Umbilical cord (tissue), 2 donors: ENCODE measurements at places on chromosomes 13 and 19. TPM values are rescaled to one million over a fixed set of nuclear protein-coding genes. Genes with fewer than 3 reads are reported as not detected.

The TBXA2R gene
- total RNA-seq: 1.9 TPM

DNA sequence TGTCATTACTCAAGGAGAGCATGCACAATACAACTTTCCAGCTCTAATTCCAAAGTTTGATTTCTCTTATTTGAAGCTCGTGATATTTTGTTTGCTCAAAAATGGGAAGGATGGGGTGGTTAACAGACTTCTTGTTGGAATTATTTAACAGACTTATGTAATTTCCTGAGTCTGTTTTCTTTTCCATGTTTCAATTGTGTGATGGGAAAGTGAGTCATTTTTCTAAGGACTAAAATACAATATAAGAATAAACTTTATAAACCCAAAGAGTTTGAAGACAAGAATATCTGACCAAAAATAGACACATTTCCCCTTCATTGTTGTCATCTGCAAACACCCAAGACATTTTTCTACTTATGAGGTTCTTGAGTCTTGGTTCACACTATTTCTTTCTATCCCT is 211.8 kb upstream of the SLITRK5 start:
- DNase-seq: no peak

GRCh38 chr13:105597573-105597972 is 937.9 kb downstream of the EFNB2 start:
- DNase-seq: no peak

DNA sequence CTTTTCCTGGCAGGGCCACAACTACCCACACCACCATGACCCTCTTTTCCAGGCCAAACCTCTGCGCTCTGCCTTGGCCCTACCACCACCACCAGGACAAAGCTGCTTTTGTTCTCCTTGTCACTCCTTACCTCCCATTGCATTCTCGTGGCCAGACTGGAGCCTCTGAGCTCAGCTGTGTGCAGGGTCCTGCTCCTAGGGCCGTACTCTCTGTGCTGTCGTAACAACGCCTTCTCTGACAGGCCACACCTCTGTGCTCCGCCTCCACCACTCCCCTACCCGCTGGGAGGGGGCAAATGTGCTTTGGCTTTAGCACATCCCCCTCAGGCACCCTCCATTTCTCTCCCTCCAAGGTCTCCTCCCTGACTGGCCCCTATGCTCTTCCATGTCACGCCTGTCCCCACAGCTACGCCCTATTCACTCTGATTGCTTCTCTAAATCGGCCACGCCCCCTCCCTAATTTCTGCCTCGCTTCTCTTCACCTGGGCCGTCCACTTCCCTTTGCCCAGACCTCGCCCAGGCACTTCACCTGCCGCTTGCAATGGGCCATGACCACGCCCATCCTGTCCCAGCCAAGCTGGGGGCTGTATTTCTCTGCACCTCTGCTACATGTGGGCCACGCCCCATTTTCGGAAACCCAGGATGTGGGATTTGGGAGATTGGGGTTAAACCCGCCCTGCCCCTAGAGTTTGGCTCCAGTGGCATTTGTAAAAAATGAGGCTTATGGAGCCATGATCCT is 472.3 kb downstream of the KLF12 start:
- DNase-seq: no peak

DNA sequence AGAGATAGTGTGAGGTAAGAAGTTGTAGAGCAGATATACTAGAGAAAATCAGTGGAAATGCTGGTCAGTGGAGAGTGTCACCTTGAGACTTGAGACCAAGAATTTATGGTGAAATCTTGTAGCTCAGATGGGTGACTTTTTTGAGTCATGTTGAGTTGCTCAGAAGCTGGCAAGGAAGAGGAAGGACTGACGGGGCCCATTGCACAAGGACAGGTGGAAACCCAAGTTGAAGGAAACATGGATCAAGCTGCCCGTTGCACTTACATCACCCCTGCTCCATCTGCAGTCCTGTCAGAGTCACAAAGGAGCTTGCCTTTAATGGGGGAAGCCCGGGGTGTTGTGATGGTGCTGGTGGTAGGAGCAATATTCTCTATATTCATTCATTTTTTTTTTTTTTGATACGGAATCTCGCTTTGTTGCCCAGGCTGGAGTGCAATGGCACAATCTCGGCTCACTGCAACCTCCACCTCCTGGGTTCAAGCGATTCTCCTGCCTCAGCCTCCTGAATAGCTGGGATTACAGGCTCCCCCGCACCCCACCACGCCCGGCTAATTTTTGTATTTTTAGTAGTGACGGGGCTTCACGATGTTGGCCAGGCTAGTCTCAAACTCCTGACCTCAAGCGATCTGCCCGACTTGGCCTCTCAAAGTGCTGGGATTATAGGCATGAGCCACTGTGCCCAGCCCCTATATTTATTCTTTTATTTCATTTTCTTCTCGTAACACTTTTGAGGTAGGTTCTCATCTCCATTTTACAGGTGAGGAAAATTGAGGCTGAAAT is 27.4 kb downstream of the UBAC2 start:
- DNase-seq: no peak

The LRRC63 gene
- total RNA-seq: 0.72 TPM

GRCh38 chr19:46471116-46471733 is at the start of gene PNMA8A:
Gene PNMA8A, minus strand, starts transcription at chr19:46471563. Its CDS starts 528 bp downstream, at chr19:46471035.
- DNase-seq: peak; percentile 88

The WASF3 gene
- total RNA-seq: 9.4 TPM
